ENCODE measurements at places on chromosomes 6 and 20.
A peak's percentile ranks its signal among the peaks of the same experiment; 100 is the strongest.

DNA sequence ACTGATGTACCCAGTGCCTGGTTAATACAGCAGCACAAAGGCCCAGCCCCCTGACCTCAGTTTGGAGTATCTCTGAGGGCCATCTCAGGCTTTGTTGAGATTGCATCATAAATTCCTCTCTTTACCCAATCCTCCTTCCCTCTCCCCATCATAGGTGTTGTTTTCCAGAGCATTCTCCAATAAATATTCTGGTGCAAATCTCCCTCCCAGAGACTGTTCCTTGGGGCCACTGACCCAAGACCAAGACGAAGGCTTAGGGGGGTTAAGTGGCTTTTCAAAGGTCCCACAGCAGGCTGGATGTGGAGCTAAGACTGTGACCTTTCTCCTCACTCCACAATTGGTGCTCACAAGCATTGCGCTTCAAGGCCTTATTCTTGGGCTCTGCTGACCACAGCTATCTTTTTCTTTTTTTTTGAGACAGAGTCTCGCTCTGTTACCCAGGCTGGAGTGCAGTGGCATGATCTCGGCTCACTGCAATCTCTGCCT lies 72.4 kb upstream of the ZMYND8 start:
- no peak for DNase-seq

GRCh38 chr6:138234363-138234762 lies 16.1 kb upstream of the PBOV1 start:
- no peak for DNase-seq

DNA sequence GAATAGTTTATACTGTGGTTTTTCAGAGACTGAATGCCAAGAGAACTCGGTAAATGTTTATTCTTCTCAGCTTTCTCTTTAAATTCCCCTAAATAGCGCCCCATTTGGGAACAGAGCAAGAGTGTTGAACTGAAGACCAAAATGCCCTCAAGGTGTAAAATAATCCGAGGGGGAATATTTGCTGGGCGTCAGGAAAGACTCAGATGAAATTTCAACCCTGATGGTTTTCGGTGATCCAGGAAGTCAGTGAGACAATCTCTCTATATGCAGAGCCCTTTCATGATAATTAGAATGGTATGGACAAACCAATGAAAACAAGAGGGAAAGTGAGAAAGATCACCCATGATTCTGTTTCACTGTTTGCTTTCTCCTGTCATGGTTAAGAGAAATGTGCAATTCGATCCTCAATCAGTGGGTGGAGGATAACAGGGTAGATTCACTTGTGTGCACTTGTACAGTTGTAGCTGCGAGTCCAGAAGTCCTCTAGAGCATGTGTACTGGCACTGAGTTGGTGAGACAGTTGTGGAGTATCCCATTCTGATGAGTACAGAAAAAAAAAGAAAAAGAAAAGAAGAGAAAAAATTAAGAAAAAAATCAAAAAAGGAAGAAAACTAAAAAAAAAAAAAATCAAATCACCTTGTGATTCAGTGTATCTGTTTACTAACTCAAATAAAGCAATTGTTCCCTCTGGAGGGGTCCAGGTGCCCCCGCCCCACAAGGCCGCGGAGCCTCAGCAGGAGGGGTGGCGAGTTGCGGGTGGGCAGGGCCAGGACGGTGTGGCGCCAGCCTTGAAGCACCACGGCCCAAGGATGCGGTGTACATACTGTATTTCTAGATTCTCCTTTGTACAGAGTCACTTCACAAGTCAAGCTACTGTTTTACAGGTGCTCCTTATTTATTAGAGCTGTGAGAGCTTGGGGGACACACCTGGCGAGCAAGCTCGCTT lies 164.9 kb downstream of the SCML4 start:
- no peak for DNase-seq

- DNase-seq: no peak
Measured at GRCh38 chr6:17415321-17415720, 21.9 kb downstream of the CAP2 start.

- no peak for DNase-seq
Measured at GRCh38 chr6:28980137-28980851, 24.8 kb downstream of the ZNF311 start.

GRCh38 chr6:101395345-101395744 lies 1.8 kb downstream of the GRIK2 start:
- no peak for DNase-seq

GRCh38 chr6:134295953-134296553 lies 21.9 kb downstream of the SGK1 start:
- DNase-seq: no peak

- DNase-seq: no peak
Measured at GRCh38 chr20:54438166-54438565, 37.2 kb upstream of the DOK5 start.

- no peak for DNase-seq
Measured at GRCh38 chr20:51298141-51298749, 244.3 kb downstream of the NFATC2 start.

DNA sequence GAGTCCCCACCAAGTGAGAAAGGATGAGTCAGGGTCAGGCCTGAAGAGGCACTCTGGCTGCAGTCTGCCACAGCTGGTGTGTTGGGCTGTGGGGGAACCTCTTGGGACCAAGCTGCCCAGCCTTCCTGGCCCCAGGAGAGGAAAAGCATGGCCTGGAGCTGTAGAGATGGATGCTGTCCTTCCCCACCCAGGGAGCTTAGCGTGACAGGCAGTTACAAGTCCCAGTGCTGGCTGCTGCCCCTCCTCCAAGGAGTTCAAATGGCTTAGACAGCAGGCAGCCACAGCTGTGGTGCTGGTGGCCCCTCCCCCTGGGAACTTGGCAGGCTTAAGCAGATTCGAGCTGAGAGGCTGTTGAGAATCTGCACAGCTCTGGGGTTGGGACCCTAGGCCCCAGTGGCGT lies 253.2 kb downstream of the PLCB1 start:
- DNase-seq: no peak

DNA sequence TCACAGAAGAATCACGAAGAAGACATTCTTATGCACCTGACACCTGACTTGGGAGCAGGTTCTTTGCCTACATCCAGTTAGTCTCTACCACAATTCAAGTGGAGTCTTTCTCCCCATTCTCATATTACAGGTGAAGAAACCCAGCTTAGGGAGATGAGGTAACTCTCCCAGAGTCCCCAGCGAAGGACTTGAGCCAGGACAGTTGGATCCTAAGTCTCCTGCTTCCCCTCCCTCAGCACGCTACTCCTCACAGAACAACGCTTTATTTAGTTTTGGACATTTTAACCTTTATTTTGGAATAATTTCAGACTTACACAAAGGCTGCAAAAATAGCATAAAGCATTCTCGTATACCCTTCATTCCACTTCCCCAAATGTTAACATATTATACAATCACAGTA lies 824 bp upstream of the CSTL1 start:
- DNase-seq: no peak

GRCh38 chr6:37787216-37787615 lies 32.3 kb upstream of the ZFAND3 start:
- no peak for DNase-seq

DNA sequence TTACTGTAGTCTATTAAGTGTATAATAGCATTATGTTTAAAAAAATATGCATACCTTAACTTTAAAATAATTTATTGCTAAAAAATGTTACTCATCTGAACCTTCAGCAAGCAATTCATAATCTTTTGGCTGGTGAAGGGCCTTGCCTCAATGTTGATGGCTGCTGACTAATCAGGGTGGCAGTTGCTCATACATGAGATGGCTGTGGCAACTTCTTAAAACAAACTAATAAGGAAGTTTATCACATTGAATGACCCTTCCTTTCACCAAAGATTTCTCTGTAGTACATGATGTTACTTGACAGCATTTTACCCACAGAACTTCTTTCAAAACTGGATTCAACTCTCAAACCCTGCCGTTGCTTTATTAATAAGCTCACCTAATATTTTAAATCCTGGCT lies 84.0 kb downstream of the TASP1 start:
- DNase-seq: no peak

DNA sequence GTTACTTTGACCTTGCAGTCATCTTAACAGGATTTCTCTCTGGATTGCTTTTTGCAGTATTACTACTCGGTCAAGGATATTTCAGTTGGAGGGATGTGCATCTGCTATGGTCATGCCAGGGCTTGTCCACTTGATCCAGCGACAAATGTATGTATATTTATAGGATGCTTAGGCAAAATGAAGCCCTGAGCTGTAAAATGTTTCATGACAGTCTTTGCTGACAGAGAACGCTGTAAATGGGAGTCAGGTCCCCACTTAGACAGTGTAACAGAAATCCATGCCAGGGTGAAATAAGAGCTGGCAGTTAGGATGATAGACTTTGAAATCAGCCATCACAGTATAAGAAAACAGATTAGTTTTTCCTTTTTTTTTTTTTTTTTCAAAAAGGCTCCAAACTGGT lies 264.0 kb downstream of the LAMA2 start:
- no peak for DNase-seq

GRCh38 chr6:154931711-154932424 lies 63.2 kb upstream of the TIAM2 start:
- no peak for DNase-seq

DNA sequence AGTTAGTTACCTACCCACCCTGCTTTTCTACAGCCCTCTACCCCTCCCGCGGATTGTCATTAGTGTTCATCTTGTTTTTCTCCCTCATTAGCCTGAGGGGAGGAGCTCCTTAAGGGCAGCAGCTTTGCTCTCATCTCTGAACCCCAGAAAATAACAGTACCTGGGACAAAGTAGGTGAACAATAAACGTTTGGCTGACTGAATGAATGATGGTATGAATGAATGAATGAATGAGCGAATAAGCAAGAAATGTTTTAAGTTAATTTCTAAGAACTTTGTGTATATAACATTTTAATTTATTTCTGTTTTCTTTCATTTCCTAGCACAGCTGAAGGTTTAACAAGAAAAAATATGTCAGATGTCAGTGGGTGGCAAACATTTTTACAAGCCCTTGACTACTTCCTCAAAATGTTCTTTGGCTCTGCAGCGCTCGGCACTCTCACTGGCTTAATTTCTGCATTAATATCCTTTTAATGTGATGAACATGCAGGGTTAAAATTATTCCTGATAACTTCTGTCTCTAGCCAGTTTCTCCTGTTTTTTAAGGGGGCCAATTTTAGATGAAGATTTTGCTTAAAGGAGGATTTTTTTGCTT lies 50.1 kb downstream of the SLC9A8 start:
- DNase-seq: no peak

GRCh38 chr20:33785503-33785902 lies 25.6 kb upstream of the CHMP4B start:
- DNase-seq: no peak

DNA sequence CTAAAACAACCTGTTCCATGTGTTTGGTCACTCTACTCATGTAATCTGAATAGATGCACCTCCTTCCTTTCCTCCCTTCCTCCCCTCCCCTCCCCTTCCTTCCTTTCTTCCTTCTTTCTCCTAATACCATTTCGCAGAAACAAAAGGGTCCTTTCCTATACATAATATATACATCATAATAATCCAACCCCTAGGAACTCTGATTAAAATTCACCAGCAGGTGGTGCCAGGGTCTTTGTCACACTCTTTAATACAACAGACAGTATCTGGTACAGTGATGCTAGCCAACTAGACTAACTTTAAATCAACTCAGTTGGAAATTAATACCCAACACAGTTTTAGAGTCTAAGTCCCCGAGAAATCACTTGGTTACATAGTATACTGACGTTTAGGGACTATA lies 181.2 kb upstream of the SHLD1 start:
- DNase-seq: no peak

DNA sequence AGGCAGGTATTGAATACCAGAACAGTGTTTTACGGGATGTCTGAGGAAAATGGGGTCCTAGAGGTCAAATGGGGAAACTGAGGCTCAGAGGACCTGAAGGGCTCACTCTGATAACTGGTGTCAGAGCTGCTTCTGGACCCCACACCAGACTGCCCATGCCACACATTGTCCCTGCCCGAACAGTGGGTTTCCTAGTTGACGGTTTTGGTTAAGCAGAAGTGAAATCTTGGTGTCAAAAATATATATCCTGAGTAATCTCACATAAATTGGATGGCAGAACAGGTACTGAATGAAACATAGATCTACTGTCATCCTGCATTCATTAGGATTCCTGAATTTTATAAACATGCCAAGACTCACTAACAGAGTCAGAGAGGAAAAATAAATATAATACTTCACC lies 16.3 kb downstream of the NOX3 start:
- no peak for DNase-seq

GRCh38 chr20:11861479-11861878 lies 56.2 kb upstream of the BTBD3 start:
- DNase-seq: no peak

DNA sequence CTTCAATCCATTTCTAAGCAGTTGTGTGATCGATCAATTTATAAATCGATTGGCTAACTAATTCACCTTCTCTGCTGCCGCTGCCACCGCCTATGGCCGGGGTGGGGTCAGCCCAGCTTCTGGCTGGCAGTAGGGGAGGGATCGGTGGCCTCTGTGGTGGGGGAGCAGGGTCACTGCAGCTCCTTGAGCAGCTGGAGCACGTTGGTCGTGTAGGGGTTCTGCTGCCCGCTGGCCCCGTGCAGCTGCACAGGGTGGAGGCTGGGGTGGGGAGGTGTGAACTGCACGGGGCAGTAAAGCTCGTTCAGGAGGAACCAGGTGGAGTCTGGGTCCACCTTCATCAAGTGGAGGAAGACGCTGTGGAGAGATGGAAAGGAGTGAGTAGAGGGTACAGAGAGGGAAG lies 50.0 kb downstream of the TTI1 start:
- DNase-seq: no peak

- DNase-seq: no peak
Measured at GRCh38 chr20:1735417-1736089, 78.0 kb upstream of the SIRPG start.

GRCh38 chr20:40506537-40506939 lies 182.5 kb downstream of the MAFB start:
- DNase-seq: peak; percentile 4

DNA sequence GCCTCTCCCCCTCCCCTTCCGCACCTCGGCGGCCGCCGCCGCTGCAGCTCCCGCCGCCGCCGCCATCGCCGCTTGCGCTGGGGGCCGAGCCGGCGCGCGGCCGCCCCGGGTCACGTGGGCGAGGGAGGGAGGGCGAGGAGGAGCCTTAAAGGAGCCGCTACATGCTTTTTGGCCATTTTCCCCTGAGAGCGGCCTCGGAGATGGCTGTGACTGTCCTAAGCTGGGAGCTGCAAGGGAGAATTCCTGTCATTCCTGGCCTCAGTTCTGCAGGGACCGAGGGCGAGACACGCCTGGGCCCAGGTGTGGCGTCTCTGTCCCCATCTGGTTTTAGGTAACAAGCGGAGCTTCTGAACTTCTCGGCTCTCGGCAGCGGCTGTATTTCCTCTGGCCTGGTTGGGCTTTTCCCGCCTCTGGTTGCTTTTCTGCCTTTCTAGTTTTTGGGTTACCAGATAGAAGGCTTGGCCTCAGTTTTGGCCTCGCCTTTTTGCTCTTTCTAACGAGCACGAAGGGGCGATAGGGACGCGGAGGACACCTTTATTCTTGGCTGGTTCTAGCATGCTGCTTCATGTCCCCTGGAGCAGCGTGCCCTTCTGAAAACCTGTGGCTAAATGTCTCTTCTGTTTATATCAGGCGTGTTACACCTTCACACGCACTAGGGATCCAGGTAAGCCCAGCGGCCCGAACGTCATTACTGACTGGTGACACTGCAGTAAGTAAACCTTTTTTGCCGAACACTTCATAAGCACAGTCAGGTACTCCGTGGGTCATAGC lies at the start of gene EHMT2:
Gene EHMT2 (minus strand): TSS at position 87 of the 771 bp plus-strand sequence. CDS start 21 bp downstream, at position 66.
- DNase-seq: peak; percentile 87

DNA sequence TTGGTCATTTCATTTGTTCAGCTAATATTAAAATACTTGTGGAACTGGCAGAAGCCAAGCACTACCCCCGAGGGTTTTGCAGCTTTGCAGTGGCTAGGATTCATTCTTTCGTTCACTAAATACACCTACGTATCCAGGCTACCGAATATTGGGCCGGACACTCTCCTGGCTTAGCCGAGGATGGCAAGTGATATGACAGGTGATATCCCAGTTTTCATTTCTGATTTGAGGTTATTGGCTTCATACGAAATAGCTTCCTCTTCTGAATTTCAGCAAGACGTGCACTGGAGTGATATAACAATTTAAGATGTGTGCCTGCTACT lies 536 bp upstream of the MTFR2 start:
- DNase-seq: no peak
